Caki2 (cell line): ENCODE measurements at places on chromosomes 4 and X. TPM values are rescaled to one million over a fixed set of nuclear protein-coding genes. Genes with fewer than 3 reads are reported as not detected.

GRCh38 chr4:163600727-163601126, 106.2 kb downstream of the TMA16 start:
- DNase-seq, result no peak

CT45A10 gene
- not detected in 2 replicates for total RNA-seq

SRPX gene
- total RNA-seq, result 7.1 and 22.4 TPM in 2 replicates

GAGE12F gene
- total RNA-seq, result not detected in 2 replicates

DNA sequence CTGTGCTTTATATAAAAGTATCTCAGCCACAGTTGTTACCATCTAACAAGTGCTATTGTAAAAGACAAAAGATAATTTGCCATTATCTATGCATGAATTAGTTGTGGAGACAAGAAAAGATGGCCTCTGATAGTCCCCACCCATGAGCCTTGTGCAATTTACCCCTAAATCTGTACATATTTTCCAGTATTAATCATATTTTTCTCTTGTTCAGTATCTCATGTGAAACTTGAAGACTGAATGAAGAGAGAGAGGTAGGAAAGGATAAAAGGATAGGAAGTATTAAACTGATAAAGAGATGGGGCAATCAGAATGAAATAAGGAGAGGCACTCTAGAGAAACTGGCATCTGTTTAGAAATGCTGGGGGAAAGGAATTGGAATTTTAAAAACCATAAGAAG, 3.7 kb downstream of the MYOZ2 start:
- DNase-seq, result no peak

MAOB gene
- total RNA-seq, result 5.6 and 7.1 TPM in 2 replicates

GRCh38 chr4:184648313-184649025, 778 bp downstream of the CASP3 start:
- DNase-seq, result peak; percentile 48

INTU gene
- 1.0 and 5.0 TPM in 2 replicates for total RNA-seq

GRCh38 chr4:124092541-124092984, 620.0 kb downstream of the ANKRD50 start:
- DNase-seq, result peak; percentile 75

- no peak for DNase-seq
These were observed 164.8 kb downstream of the CHM start for GRCh38 chrX:85882601-85883000.

DNA sequence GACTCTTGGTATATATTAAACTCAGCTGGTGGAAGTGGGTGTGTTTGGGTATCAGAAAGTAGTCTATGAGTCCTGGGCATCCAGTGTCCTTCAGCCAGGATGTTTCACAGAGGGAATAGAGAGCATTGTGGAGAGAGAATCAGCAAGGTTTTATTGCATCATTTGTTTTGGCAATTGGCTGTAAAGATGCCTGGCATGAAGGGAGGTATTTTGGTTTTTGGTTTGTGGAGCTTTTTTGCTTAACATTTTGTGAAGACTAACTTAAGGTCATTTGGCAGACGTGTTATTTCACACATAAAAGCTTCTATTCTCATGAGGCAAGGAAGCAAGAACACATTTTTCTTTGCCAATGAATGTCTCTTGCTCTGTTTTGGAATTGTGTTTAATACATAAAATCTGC, 71.1 kb downstream of the DCLK2 start:
- no peak for DNase-seq

GYPB gene
- not detected in 2 replicates for total RNA-seq
